Hematopoietic multipotent progenitor cell treated with erythropoietin and hydrocortisone succinate and interleukin-3 and kit ligand, for 15 days (in vitro differentiated cells): ENCODE measurements at places on chromosomes 13 and 19.
A peak's percentile ranks its signal among the peaks of the same experiment; 100 is the strongest.

DNA sequence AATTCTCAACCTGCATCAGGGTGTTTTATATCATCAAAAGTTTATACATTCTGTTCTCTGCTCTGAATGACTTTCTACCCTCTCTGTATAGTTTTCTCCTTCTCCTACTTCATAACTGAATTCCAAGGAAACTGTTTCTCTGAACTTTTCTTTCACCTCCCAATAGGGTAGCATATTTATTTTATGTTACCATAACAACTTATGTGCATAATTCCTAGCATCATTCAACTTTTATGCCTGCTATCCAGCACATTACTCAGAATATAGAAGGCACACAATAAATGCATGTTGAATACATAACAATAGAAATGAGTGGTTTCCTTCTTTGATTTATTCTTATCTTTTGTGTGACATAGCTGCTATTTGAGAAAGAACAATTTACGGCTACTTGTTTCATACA lies 2385.0 kb downstream of the PCDH9 start:
- no peak for DNase-seq

- DNase-seq = no peak
Observed at GRCh38 chr13:32284927-32285632, 30.1 kb downstream of the ZAR1L start.

DNA sequence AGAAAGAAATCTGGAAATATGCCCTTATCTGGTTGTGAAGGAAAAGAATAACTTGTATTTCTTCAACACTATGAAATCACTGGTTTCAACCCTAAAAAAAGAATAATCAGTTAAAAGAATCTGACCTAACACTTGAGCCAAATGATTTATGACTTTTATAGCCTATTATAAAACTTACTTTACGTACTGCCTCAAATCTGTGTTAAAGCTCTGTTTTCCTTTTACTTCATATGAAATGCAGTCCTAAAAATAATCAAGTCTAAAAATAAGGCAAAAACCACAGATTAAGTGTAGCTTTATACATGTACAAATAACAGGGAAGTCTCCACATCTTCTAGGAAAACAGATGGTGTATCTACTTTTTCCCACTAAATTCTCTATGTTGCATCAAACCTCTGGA lies 101.3 kb downstream of the VWA8 start:
- no peak for DNase-seq

DNA sequence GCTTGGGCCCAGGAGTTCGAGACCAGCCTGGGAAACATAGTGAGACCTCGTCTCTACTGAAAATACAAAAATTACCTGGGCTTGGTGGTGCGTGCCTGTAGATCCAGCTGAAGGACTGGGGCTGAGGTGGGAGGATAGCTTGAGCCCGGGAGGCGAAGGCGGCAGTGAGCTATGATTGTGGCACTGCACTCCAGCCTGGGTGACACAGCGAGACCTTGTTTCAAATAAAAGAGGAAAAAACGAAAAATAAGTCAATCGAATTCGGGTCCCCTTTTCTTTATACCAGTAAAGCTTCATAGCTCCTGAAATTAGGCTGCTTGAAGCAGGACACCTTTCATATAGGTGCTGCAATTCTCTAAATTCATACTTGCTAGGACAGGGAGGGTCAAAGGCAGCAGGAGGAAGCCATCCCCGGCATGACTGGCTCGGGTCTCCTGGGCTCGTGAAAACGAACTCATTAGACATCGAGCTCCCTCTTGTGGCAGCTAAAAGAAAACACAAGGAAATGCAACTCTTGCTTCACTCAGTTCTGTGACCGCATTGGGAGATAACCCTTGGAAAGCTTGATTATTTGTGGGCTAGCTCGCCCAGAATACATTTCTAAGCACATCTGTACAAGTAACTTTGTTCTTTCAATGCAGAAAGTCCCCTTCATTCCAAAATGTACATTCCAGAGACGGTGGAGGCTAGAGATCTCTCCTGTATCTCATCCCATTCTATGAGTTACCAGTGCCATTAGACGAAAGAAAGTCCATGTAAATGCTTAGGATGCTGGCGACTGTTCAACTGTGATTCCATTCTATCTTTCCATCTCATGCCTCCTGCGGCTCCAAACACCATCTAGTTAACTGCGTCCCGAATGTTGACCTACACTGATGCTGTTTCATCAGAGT lies 16.8 kb downstream of the FPR2 start:
- DNase-seq = peak; percentile 44

- DNase-seq = no peak
Observed at GRCh38 chr13:42643076-42643475, 69.1 kb downstream of the TNFSF11 start.

DNA sequence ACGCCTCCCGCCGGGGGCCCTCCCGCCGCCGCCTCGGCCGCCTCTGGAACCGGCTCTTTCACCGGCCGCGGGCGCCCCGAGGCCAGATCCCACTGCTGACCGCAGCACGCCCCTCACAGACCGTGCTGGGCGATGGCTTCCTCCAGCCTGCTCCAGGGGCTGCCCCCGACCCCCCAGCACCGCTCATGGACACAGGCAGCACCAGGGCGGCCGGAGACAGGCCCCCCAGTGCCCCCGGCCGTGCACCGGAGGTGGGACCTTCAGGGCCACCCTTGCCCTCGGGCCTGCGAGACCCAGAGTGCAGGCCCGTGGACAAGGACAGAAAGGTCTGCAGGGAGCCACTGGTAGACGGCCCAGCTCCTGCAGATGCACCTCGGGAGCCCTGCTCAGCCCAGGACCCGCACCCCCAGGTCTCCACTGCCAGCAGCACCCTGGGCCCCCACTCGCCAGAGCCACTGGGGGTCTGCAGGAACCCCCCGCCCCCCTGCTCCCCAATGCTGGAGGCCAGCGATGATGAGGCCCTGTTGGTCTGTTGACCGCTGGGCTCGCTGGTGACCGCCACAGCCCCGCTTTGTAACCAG lies 13.0 kb downstream of the LRP3 start:
- DNase-seq = no peak

DNA sequence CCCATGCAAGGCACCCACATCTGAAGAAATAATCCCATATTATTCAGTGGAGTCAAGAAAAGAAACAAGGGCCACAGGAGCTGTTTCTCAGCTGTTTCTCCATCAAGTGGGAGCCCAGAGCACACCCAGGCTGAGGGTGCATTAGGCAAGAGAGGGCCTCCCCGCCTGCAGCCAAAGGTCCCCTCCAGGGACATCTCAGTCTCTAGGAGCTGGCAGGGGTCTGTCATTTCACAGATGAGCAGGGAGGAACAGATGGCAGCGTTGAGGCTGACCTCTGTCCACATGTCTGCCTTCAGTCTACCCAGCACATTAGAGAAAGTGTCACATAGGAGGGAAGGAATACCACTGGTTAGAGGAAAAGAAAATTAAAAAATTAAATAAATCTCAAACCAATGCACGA lies 157.7 kb downstream of the ZNF536 start:
- no peak for DNase-seq

DNA sequence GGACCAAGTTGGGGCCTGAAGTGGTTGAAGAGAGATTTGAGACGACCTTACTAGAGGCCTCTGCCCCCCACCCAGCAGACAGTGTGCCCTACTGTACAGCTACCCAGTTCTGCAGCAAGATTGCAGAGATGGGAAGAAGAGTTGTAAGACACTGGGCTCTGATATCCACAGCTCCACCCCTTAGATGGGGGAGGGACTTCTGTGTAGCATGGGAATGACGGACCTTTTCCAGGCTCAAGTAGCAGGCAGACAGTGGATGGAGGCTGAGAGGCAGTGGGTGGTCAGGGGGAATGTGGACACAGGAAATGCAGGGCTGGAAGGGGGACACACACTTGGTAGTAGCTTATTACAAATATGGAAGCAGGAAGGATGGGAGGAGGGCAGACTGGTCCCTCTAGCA lies 13.0 kb downstream of the LRFN3 start:
- DNase-seq = no peak

DNA sequence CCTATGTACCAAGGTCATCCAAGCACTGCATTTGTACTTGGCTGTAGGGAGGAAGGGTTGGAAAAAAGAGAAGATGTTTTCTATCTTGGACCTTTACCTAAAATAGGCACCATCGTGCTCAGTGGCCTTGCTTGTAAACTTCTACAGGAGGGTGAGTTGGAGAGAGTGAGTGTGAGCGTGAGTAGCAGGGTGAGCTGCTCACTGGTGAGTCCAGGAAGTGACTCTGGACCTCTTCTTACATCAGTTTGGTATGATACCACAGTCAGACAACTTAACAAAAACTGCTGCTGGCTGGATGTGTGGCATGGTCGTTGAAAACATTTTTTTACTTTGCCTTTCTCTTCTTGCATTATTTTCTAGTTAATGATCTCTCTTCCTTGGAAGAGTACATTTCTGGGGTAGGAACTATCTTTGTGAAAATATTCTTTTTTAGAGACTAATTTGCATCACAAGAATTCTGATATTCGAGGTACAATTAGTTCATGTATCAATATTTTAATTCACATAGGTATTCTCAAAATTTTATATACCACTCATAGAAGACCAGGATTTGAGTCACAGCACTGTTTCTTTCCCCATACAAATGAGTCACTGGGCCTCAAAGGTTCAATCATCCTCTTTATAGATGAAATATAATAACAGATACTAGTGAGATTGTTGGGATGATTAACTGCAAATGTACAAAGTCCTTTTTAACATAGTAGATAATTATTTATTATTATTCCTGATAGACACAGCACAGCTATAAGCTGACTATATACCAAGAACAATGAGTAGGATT lies 651 bp downstream of the SERPINE3 start:
- no peak for DNase-seq

DNA sequence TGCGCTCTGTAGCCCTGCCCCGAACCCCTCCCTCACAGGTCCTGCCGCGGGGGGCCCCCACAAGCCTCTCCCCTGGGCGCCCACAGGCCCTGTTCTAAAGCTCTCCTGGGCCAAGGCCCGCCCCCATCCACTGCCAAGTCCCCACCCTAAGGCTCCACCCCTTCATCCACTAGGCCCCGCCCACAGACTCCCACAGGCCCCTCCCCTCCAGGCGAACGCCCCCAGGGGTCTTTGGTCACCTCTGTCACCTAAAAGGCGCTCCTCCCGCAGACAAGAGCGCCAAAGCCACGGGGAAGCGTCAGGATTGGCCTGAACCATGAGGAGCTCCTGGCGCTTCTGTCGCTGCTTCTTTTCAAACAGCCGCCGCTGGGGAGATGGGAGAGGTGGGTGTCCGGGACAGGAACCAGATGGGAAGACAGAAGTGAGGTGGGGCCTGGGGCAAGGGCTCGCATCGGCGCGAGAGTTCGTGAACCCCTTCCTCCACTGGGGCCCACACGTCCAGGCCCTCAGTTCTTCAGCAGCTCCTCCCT lies 2.3 kb downstream of the TULP2 start:
- DNase-seq = peak; percentile 78
